Hematopoietic multipotent progenitor cell treated with erythropoietin and hydrocortisone succinate and interleukin-3 and kit ligand, for 17 days (in vitro differentiated cells): ENCODE measurements at places on chromosomes 2 and 18.

- no peak for DNase-seq
These were observed 110.2 kb upstream of the CCDC68 start for GRCh38 chr18:55069497-55069896.

DNA sequence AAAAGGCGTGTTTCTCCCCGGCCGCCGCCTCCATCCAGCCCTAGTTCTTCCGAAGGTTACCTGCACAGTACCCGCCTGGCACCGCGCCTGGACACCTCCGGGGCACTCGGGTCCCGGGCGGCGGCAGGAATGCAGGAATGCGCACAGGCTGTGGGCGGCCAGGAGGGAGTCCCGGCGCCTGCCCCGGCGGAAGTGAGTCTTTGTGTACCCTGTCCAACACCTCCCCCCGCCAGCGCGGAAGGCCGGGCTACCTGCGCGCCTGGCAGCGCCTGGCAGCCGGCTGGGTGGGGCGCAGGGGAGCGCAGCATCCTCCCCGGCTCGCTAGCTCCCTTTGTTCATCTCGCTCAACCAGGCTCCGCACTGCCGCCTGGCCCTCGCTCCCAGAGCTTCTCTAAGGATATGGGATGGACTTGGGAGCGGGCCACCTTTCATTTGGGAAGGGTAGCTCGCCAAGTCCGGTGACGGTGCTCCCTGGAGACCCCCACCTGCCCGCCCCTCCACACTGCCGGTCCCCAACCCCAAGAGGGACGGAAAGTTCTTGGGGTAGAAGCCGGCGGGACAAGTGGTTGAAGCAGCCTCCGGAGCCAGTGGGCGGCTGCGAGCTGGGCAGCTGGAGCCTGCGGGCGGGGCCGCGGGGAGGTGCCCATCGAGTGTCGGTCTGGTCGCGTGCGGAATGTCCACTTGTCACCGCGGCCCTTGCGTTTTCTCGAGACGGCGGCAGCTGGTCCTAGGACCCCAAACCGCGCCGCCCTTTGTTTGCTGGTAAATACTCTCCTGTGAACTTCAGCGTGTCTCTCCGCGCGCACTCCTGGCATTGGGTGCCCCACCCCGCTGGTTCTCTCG is 1.2 kb upstream of the ST6GAL2 start:
- DNase-seq: no peak

- DNase-seq: no peak
These were observed 53.5 kb downstream of the SEPTIN10 start for GRCh38 chr2:109560265-109560664.

- no peak for DNase-seq
These were observed 103.2 kb downstream of the ZNF521 start for GRCh38 chr18:25248755-25249154.

DNA sequence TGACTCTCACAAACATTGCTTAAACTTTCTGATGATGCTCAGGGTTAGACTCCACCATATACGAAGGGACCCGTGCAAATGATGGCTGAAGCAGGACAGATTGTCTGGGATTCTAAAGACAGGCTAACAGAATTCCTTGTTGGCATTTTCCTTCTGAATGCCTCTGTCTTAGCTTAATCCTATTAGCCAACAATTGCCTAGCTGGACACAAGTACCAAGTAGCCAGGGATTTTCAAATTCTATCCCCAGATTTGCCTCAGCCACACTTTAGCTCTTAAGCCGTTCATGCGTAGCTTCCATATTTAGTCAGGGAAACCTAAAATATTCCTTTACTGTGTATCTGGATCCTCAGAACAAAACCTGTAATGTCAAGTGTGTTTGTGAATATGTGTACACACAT is 40.0 kb downstream of the COL4A3 start:
- DNase-seq: no peak

DNA sequence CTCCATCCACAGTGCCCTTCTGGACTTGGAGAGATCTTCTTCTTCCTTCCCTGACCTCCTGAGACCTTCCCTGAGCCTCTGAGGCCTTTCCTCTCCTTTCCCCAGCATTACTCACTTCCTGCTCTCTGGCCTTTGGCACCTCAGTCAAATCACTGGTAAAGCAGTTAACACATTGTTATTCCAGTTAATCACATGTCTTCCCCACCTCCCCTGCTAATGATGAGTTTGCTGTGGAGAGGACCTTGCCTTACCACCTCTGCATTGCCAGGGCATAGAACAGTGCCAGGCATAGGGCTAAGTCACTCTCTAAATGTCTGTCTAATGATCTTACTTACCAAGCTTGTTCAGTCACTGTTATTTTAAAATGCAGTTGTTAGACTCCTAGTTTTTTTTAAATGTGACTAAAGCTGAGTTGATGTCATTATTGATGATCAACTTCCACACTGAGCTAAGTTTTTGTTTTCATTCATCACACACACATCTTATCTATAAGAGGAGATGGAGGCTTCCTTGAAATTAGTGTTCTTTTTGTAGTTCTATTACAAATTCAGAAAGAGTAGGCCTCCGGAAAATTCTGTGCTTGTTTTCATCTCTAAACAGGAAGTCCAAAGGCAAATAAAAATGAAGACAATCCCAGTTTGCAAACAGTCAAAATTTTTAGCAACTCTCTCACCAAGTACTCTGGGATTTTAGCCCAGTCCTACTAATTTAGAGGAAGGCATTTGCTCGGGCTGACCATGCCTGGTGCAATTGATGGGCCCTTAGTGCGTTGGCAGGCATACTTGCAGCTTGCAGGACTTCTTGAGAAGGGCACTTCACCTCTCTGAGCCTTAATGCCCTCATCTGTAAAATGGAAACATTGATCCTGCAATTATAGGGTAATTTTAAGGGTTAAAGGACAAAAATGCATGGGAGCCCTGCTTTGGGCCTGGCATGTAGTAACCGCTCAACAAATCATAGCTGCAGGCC is 113.7 kb upstream of the SPRED2 start:
- no peak for DNase-seq

DNA sequence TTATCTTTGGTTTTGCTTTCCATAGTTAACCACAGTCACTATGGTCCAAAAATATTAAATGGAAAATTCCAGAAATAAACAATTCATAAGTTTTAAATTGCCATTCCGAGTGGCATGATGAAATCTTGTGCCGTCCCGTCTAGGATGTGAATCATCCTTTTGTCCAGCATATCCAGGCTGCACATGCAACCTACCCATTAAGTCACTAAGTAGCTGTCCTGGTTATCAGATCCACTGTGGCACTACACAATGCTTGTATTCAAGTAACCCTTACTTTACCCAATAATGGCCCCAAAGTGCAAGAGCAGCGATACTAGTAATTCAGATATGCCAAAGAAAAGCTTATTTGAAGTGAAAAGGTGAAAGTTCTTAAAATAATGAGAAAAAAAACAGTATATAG is 10.7 kb downstream of the USP34 start:
- no peak for DNase-seq

GRCh38 chr2:53874401-53874950 is 14.7 kb upstream of the GPR75 start:
- DNase-seq: no peak
